ENCODE measurements at places on chromosomes 6 and 20.

DNA sequence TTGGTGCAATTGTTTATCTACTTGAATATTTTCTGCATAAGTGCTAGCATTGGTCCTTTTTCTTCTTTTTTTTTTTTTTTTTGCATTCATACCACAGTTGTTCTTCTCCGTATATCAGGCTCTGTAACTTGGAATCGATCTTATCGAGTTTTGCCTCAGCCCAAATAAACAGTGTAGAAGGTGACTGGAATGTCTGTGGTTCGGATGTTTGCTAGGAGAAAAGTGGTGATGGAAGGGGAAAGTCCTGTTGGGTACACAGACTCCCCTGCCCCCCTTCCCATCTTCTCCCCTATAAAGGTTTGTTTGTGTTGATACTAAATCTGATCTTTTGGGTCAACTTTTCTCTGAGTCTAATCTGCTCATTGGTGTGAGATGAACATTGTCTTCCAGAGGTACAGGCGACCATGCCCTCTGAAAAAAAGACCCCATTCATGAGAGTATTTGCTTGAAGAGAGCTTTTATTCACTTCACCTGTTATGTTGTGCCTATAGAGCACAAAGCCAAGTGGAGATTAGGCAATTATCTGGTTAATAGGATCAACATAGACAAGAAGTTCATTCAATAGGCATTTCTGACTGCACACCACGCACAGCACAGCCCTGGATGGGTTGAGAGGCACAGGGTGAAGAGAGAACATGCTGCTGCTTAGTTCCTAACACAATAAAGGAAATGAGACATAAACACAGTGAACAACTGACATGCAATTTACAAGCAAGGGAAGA, 620.0 kb downstream of the PKHD1 start:
- no peak for DNase-seq

- DNase-seq, result no peak
Measured at GRCh38 chr6:30129265-30130178, 6.4 kb upstream of the TRIM40 start.

- DNase-seq, result no peak
Measured at GRCh38 chr6:44107017-44107416, 20.2 kb downstream of the MRPL14 start.

DNA sequence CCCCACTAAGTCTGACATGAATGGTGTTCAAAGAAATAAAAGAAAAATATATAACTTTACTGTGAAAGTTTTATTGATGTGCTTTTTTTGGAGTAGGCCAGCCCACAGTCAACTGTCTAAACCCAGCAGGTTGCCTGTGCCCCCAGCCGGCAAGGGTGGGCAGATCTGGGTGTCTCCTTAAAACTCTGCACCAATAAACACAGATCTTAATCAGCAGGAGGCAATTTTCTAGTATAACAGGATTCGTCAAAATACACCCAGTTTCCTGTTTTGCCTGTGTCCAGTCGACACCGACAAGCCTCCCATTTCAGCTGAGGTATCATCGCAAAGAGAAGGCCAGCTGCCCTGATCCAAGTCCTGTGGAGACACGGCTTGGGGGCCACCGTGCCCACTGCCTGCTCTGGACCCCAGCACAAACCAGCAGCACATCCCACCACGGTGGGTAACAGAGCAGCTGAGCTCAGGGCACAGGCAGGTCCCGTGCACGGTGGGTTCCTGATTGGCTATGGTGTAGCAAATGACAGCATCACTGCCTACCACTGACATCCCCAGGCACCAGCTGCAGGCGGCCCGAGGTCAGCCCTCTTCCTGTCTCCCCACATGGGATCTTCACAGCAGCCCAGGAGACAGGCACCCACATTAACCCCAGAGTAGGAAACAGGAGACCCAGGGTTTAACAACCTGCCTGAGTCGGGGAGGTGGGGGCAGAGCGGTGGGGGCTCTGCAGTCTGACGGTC, 15.7 kb downstream of the BMP7 start:
- peak; percentile 20 for DNase-seq

DNA sequence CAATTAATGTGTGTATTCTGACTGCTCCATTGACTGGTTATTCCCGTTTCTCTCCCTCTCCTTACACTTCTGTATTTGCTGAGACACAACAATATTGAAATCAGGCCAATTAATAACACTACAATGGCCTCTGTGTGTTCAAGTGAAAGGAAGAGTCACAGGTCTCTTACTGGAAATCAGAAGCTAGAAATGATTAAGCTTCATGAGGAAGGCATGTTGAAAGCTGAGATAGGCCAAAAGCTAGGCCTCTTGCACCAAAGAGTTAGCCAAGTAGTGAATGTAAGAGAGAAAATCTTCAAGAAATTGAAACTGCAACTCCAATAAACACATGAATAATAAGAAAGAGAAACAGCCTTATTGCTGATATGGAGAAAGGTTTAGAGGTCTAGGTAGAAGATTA, 489.5 kb upstream of the CITED2 start:
- no peak for DNase-seq

DNA sequence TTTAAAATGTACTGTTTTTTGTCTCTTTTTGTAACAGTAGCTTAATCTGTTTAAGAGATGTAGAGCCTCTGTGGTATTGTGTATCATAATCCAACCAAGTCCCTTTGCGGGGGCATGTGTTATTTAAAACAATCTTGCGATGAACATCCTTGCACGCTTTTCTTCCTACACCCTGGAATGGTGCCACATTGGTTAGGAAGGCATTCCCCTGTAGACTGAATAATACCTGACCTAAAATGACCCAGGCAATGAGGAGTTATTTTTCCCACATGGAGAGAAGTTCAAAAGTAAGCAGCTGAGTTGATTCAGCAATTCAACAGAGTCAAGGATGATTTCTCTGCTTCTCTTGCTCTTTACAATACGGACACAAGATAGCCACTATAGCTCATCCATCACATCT, 142.0 kb upstream of the PMEPA1 start:
- DNase-seq, result no peak

DNA sequence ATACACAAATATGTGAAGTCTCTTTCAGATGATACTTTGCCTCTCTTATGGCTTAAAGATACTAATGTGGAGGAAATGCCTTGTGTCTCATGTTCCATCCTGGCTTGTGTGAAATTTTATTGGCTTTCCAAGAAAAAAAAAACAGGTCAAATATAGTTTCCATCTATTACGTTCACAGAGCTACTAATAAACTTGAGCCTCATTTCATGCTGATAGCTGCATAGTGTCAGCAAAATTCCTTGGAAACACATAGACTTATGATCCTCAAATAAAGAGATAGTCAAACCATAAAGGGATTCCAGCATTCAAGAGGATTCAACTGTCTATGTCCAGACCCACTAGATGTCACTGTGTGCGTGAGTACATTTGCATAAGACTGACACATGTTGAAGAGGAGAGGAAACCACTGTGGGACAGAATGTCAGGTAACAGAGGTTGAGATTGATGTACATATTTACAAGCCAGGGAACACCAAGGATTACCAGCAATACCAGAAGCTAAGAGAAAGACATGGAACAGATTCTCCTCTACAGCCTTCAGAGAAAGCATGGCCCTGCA, 266.6 kb downstream of the COL12A1 start:
- DNase-seq, result no peak

DNA sequence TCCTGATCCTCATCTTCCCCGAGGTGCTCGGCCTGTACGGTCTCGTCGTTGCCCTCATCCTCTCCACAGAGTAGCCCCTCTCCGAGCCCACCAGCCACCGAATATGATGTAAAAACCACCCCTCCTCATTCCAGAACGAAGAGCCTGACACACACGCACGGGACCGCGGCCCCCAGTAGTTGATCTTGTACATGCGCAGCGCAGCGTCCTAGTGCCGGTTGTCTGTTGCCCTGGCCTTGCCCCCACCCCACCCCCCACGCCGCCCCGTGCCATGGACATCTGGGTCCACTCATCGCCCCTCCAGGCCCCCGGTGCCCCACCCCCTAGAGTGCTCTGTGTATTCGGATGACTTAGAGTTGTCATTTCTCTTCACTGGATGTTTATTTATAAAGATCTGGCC, 5.2 kb upstream of the PRPH2 start:
- no peak for DNase-seq

GRCh38 chr20:4108495-4109306, 93.3 kb upstream of the RNF24 start:
- peak; percentile 70 for DNase-seq

DNA sequence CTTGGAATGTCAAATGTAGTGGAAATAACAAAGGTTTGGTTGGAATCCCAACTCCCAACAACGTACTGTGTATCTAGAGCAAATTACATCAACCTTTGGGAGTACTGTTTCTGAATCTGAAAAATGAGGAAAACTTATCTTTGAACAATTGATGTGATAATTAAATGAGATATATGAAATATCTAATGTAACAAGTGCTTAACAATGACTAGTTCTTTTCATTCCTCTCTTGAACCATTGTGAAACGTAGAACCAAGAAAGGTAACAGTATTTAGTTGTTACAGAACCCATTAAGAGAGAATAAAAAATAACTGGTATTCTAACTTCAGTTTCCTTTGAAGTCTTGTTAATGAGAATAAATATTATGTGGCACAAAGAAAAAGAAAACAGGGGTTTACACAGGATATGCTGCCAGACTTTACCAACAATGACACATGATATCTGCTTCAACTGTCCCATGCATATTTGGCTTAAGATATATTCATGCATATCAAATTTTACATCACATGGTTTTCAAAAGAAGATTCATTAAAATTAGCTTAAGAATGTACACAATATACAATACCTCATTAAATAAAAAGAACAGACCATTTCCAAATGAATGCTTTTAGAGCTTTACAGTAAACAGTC, 111.8 kb downstream of the ATG5 start:
- no peak for DNase-seq
